ENCODE measurements at places on chromosomes 5 and 9. TPM values are rescaled to one million over a fixed set of nuclear protein-coding genes. Genes with fewer than 3 reads are reported as not detected.
A peak's percentile ranks its signal among the peaks of the same experiment; 100 is the strongest.

The ACER2 gene
- 0.84 TPM for total RNA-seq

The CCL28 gene
- 0.57 TPM for total RNA-seq

The ZNF618 gene
- total RNA-seq = 36.5 TPM

The CD14 gene
- 0.48 TPM for total RNA-seq

GRCh38 chr5:160470437-160471361 is 49.0 kb downstream of the PTTG1 start:
- no peak for DNase-seq

DNA sequence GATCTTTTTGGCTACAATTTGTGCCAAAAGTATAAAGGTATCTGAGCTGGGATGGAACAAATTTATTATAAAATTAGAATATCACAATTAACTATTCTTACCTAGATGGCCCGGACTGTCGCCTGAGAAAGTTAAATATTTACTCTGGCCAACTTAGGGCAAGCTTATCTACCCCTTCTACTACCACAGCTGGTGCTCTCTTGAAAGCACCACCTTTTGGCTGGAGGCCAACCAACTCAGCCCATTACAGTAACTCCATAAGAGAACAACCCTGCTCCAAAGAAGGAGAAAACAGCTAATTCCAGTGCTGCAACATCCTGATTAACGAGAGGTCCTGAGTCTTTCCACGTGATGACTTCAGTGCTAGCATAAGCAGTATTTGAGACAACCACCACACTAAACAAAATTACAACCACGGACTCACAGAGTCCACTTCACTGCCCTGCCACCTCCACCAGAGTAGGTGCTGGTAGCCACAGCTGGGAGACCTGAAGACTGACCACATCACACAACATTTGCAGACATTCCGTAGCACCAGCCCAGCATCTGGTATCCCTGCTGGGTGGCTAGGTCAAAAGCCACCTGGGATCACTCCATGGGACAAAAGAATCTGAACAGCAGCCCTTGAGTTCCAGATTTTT is 43.2 kb downstream of the RGMB start:
- no peak for DNase-seq

- DNase-seq = no peak
Observed at GRCh38 chr9:77386187-77386586, 208.9 kb downstream of the VPS13A start.

GRCh38 chr5:104909803-104910202 is 1347.2 kb upstream of the NUDT12 start:
- no peak for DNase-seq

GRCh38 chr9:104936291-104936690 is 8.3 kb upstream of the ABCA1 start:
- no peak for DNase-seq

- no peak for DNase-seq
Observed at GRCh38 chr9:129781981-129782380, 21.0 kb upstream of the TOR1B start.

- no peak for DNase-seq
Observed at GRCh38 chr9:68698943-68699509, 6.0 kb upstream of the PIP5K1B start.

DNA sequence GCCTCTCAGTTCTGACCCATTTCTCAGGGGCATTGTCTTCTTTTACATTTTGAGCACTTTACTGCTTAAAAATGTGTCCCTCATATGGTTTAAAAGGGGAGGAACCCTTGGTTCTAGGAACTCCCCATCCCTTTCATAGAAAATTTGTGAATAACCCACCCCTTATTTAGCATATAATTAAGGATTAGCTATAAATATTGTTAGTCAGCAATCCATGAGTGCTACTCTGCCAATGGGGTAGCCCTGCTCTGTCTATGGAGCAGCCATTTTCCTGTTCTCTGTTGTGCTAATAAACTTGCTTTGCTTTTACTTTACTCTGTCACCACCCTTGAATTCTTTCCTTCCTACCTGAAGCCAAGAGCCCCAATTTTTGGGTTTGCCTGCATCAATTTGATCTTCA is 12.3 kb upstream of the NNT start:
- DNase-seq = no peak

DNA sequence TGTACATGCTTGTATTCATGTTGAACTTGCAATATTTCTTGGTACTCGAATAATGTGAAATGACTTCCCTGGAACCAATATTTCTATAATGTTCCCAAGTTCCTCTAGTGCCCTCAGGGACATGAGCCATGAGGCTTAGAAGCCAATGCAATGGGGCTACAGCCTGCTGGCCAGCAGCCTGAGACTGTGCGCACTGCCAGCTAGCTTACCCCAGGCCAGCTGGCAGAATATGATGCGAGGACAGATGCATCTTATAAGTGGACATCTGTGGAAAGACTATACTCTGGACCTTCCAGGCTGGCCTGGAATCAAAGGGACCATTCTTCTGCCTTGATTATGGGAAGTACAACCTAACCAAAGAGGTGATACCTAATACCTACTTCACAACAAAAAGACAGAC is 1862.0 kb upstream of the ACO1 start:
- no peak for DNase-seq

DNA sequence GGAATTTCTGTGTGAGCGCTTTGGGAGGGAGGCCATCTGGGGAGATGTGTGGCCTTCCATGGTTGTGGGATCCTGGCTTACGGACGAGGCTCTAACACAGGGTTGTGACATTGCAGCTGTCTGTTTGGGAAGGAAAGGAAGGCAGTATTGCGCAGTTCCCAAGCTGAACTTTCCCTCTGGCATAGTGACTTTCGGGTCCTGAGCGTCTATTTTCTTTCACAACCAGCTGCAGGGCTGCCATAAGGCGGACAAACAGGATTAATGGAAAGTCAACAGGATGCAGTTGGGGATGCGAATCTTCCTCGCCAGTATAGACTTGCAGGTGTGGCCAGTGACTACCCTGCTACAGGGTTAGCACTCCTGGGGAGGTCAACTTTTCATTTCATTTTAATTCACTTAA is 25.9 kb downstream of the CCT5 start:
- no peak for DNase-seq

DNA sequence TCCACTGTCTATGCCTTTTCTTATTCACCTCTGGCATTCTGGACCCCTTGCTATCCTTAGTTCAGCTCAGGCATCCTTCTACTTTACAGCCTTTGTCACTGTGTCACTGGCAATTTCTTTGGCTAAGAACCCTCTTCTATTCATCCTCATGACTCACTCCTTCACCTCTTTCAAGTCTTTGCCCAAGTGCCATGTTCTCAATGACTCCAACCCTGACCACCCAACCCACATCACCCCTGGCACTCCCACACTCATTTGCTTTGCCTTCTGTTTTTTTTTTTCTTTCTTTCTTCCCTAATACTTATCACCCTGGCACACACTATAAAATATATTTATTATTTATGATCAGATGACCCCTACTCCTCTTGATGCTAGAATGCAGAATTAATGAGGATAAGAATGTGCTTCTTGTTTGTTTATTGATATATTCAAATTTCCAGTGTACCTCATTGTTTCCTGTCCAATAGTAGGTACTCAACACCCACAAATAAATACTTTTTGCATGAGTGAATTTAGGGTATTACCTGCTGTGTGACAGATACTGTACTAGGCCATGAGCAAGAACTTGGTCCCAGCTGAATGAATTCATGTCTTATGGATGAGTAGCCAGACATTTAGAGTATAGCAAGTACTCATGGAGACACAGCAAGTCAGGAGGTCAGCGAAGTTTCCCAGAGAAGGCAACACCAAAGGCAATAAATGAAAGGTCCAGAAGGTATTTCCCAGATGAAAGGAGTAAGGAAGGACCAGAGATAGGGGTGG is 236.1 kb downstream of the PAPPA start:
- no peak for DNase-seq

DNA sequence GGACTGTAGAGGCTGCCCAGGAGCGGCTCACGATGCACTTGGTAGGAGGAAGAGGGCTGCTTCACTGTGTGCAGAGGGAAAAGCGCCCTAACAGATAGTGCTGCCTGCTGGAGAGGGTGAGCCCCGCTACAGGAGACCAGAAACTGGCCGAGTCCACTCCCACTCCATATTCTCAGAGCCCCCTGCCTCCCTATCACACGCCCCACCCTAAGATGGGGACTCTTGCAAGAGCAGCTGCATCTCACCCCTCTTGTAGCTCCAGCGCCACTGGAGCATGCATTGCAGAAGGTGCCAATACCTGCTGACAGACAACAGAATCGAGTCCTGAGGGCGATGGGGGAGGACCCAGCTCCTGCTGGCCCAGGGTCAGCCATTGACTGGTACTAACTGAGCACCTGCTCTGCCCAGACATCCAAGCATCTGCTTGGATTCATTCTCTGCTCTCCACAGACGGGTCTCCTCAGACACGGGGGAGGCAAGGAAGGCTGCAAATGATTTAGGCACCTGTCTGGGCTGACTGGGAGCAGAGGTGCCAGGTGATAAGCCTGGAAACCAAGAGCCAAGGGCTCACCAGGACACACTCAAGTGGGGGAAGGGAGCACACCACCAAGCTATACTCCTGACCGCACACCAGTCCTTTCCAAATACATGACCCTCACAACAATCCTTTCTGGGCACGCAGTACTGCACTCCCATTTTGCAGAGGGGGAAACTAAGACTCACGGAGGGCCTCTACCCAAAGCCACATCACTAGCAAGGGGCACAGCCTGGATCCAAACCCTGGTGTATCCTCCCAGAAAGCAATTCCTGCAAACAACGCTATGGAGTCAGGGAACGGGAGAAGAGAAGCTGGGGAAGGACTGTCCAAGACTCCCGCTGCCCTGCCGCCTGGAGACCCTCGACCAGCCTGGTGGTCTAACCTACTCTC is 1.6 kb downstream of the BICD2 start:
- no peak for DNase-seq

DNA sequence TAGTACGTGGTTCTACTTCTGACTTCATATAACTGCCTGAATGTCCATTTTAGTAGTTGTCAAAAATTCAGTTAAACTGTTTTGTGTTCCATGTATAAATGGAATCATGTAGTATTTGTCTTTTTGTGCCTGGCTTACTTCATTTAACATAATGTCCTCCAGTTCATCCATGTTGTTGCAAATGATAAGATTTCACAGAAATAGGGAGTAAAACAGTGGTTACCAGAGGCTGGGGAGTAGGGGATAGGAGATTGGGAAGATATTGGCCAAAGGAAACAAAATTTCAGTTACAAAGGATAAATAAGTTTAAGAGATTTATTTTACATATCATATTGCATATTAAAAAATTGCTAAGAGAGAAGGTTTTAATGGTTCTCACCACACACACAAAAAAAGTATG is 425.0 kb upstream of the MEF2C start:
- no peak for DNase-seq

- DNase-seq = no peak
Observed at GRCh38 chr5:164097749-164098148, 592.3 kb downstream of the MAT2B start.

DNA sequence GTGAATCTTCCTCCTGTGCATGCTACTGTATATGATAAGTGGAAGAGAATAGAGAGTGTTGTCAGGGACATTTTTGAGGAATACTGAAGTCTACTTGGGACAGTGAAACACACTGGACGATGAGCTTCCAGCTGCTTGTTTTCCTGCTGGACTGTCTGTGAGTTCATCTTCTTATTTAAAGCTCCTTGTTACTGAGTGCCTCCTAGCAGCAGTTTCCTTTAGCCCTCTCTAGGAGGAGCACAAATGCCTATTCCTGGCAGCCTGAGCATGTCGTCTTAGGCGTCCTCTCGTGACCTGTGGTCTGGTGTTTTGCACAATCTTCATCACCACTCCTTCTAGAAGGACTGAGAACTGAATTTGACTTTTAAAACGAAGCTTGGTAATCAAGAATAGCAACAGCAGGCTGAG is 43.8 kb downstream of the ANKRD33B start:
- no peak for DNase-seq

DNA sequence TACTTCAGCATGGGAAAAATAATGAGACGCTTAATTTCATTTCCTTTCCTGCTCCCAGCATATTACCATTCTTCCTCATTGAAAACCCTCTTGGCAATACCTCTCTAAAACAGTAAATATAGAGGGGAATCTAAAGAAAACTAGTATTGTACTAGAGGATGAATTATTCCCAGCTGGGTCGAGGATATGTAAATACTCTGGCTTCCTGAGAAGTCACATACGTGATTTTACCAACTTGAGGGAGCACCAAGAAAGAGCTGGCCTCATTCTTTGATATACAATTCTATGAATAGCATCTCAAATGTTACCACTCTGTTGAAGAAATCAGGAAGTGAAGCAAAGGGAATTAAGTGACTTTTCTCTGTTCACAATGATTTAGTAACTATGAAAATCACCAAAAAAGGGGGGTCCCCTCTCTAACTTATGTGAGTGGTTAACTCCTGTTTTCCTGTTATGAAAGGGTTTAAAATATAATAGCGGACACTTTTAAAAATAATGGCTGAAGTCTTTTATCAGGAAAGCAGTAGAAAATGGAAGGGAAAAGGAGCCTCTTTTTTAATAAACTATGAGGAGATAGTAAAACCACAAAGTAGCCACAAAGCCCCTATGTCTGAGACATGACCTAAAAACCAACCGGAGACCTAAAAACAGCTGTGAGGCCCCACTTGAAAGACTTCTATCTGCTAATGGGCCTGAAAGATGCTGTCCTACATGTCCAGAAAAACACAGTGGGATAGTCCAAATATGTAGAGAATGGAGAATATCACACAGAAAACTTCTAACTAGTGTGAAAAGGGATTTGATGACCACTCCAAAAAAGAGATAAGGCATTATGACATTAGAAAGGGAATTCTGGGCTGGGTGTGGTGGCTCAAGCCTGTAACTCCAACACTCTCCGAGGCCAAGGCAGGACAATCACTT is 42.6 kb downstream of the LPAR1 start:
- DNase-seq = peak; percentile 88

GRCh38 chr5:80125022-80125961 is 90.1 kb downstream of the THBS4 start:
- no peak for DNase-seq
